NCI-H1092 (cell line): ENCODE measurements at places on chromosomes 2 and 18.
A peak's percentile ranks its signal among the peaks of the same experiment; 100 is the strongest.

GRCh38 chr2:222381566-222381965, 42.8 kb upstream of the SGPP2 start:
- DNase-seq, result no peak

DNA sequence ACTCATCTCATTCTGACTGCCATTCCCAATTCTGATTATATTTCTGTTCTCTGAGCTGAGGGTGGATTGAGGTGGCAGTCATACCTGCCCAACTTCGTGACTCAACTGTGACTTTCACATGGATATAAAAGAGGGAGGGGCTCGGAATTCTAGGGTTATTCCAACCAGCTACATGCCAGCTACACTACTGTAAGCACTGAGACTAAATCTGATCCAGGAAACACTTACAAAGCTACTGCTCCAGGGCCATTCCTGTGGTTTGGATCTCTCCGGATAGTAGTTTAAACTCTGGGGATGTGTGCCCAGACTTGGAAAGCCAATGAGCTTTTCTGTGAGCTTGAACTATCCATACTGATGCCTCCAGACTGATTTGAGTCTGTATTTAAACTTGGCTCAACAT, 7.9 kb downstream of the MAP2 start:
- no peak for DNase-seq

GRCh38 chr18:76505614-76506013, 10.6 kb upstream of the ZNF516 start:
- DNase-seq, result no peak

DNA sequence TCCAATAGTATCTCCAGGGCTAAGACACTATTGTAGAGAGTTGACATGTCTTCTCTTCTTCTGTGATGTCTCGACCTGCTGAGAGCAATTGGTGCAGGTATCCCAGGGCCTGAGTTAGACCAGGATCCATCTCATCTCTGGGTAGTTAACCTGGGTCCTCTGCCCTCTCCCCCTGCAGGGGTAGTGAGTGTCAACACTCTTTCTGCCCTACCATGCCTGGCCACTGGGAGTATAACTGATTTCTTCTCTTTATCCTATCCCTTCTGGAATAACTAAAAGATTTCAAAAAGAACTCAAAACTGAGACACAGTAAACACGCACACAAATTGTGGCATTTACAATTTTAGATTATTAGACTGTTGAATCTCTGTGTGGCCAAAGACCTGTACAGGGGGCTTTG, 20.8 kb upstream of the SIX3 start:
- DNase-seq, result no peak

GRCh38 chr2:192286093-192286701, 91.5 kb upstream of the TMEFF2 start:
- DNase-seq, result peak; percentile 45

DNA sequence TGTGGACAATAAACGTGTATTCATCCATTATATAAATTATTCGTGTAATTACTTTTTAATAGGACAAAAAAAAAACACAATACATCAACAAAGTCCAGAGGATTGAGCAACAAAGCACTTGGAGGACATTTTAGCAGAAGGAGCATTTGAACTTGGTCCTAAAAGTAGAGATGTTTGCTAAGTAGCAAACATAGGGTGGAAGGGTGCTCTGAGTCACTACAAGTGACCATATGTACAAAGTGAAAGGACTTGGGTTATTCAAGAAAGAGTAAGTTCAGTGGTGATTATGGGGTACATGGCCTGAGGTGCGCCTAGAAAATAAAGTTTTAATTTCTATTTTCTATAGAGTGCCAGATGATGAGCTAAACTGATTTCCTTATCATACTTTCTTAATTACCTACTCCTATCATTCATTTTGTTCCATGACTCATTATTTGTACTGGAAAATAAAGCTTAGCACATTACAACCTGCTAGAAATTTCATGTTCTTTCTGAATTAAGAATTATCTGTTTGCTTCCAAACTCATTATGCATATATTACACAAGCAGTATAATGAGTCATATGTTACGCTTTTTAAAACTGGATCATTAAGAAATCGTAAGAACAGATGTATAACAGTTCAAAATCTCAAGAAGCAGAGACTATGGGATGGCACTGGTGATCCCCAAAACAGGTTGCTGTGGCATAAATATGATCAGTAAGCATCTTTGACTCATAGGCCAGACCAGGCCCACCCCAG, 13.1 kb upstream of the PPP1R1C start:
- DNase-seq, result no peak

DNA sequence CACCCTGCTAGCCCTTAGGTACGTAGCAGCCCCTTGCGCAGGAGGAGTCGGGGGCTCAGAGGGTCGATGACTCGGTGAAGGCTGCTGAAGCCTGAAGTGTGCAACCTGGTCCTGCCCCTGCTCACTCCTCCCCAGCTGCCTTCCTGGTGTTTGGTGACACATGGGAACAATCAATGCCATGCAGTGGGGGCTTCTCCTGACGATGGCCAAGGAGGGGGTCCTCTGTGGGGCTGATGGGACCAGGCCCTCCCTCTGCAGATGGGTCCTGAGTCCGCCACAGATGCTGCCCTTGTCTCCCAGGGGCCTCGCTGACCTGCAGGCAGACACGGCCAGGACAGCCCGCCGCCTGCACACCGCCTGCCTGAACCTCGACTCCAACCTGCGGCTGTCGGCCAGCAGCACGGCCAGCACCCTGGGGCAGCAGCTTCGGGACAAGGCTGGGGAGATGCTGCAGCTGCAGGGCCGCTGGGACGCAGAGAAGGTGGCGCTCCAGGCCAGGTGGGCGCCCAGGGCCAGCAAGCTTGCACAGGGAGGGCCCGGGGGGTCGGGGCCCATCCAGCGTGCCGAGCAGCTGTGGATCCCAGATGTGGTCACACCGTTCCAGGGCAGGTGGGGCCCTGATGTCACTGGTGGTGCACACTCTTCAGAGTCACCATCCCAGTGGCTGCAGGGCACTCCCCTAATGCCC, 24.6 kb downstream of the CROCC2 start:
- no peak for DNase-seq

DNA sequence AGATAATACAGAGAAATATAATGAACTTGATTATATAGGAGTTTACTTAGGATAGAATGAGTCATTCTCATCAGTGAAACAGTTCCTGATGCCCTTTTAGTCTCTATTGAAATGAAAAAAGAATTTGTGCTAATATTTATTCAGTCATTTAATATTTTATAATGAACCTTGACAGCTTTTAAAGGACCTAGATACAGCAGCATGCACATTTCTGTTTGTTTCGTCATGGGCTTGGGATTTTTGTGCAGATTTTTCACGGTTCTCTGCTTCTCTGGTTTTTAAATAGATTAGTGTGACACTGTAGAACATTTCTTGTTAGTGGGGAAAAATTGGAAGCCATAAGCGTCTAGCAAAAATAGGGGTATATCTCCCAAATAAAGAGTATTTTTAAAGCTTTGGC, 60.7 kb downstream of the NABP1 start:
- no peak for DNase-seq

GRCh38 chr2:127490283-127490682, 36.0 kb downstream of the IWS1 start:
- DNase-seq, result no peak

- DNase-seq, result no peak
These were observed 58.4 kb upstream of the RTN4 start for GRCh38 chr2:55108456-55109160.

- DNase-seq, result no peak
These were observed 360.4 kb downstream of the SLC4A3 start for GRCh38 chr2:219987830-219988229.

DNA sequence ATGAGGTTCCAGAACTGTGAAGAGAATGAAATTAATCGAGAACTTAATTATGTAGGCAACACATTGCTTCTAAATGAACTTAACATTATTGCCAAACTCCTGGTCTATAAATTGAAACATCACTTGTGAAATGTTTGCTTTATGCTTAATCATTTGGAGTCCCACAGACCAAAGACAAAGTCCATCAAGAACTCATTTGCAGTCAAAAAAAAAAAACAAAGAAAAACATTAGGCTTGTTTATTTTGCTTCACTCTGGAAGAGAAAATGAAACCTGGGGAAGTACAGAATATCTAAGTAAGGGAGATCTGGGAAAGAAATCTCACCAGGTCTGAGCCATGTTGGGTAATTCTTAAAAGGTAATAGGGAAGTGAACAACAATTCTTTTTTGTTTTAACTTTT, 1363.5 kb upstream of the DDX18 start:
- DNase-seq, result no peak

DNA sequence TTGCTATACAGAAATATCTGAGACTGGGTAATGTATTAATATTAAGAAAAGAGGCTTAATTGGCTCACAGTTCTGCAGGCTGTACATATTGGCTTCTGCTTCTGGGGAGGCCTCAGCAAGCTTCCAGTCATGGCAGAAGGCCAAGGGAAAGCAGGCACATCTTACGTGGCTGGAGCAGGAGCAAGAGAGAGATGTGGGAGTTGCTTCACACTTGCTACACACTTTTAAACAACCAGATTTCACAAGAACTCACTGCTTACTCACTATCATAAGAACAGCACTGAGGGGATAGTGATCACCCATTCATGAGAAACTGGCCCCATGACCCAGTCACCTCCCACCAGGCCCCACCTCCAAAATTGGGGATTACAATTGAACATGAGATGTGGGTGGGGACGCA, 50.6 kb downstream of the MAPRE2 start:
- DNase-seq, result no peak

DNA sequence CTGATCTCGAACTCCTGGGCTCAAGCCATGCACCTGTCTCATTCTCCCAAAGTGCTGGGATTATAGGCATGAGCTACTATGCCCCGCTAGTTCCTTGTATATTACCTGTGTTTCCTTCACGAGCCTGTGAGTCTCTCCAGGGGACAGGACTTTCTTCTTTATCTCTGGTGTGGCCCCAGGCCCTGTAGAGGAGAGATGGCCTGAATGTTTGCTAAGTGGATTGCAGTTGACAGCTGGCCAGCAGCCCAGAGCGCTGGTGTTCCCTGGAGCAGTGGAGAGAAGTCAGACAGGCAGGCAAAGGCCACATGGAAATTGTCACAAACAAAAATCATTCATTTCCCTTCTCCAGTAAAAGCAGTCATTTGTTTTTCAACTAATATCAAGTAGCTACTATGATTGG, 17.9 kb downstream of the LPIN1 start:
- no peak for DNase-seq

DNA sequence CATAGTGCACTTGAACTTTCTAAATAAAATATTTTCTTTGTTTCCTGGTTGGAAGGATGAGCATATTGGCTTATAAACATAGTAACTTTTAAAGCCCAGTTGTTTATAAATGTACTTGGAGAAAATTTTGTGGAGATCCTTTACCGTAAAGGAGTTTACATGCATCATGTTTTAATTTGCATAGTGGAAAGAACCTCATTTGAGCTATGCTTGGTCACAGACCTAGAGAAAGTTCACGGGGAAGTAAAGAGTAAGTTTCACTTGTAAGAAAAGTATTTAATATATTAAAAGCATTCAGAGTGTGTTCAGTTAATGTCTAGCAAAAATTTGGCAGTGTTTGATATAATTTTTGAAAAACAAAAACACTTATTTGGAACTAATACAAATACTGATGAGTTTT, 45.3 kb downstream of the PIKFYVE start:
- no peak for DNase-seq

GRCh38 chr2:174009488-174010223, 44.5 kb upstream of the SP3 start:
- DNase-seq, result no peak

GRCh38 chr18:61852496-61852895, 40.3 kb downstream of the RNF152 start:
- no peak for DNase-seq

DNA sequence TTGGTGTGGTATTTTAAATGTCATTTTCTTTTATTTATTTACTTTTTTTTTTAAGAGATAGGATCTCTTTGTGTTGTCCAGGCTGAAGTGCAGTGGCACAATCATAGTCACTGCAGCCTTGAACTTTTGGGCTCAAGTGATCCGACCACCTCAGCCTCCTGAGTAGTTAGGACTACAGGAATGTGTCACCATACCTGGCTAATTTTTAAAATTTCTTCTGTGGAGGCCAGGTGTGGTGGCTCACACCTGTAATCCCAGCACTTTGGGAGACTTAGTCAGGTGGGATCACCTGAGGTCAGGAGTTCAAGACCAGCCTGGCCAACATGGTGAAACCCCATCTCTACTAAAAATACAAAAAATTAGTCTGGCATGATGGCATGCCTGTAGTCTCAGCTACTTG, 33.5 kb upstream of the ZNF512 start:
- no peak for DNase-seq

DNA sequence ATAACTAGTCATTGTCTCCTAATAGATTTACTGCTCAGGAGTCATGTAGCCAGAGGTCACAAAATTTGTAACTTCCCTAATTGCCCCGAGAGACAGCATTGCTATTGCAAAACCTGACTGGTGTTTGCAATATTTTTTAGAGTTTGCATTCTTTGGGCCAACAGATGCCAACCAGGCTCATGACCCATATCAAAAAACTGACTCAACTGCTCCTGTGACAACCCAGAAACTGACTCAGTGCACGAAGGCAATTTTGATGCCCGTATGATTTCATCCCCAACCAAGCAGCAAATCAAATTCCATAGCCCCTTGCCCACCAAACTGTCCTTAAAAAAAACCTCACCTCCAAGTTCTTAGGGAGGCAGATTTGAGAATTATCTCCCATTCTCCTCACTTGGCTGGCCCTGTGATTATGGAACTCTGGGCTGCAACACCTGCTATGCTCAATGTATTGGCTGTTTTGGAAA, 951.3 kb downstream of the TSN start:
- no peak for DNase-seq

DNA sequence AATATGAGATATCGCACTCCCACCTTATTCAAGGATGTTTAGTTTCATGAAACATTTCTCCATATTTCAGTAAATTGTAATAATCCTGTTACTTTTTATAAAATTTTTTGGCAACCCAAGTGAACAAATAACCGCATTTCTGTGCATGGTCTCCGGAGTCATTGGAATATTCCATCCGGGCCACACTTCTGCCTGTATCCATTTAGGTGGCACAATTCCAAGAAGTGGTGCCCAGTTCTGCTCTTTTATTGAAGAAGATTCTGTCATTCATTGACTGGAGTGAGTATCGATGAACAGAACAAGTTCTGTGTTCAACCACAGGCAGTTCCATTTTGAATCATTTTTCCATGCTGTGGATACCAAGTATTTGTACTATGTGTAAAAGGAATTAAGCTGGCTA, 26.6 kb upstream of the ICOS start:
- DNase-seq, result no peak

GRCh38 chr2:222701721-222702131, 30.3 kb downstream of the MOGAT1 start:
- no peak for DNase-seq

DNA sequence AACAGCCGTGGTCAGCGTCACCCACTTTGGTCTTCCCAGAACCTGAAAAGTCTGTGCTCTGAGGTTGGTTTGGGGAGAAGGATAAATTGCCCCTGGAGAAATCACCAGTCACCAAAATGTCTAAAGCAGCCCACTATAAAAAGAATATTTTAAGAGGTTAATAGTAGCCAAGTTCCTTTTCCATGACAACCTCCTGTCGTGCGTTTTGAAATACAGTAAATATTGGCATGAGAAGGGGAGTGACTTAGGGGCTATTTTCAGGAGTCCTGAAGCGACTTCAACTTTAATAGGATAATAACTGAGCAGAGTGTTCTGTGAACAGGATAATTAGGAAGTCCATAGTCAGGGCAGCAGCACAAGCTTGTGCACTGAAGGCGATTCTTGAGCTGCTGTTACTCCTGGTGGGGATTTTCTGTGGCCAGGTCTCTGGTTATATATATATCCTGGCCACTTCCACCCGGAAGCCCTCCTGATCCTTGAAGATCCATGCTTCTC, 49.3 kb downstream of the RNF144A start:
- no peak for DNase-seq

GRCh38 chr18:25825056-25825455, 265.4 kb downstream of the SS18 start:
- DNase-seq, result no peak
